ENCODE measurements at places on chromosomes 7 and 10.

GRCh38 chr7:64643566-64643965 is 22.4 kb upstream of the ZNF107 start:
- no peak for DNase-seq

DNA sequence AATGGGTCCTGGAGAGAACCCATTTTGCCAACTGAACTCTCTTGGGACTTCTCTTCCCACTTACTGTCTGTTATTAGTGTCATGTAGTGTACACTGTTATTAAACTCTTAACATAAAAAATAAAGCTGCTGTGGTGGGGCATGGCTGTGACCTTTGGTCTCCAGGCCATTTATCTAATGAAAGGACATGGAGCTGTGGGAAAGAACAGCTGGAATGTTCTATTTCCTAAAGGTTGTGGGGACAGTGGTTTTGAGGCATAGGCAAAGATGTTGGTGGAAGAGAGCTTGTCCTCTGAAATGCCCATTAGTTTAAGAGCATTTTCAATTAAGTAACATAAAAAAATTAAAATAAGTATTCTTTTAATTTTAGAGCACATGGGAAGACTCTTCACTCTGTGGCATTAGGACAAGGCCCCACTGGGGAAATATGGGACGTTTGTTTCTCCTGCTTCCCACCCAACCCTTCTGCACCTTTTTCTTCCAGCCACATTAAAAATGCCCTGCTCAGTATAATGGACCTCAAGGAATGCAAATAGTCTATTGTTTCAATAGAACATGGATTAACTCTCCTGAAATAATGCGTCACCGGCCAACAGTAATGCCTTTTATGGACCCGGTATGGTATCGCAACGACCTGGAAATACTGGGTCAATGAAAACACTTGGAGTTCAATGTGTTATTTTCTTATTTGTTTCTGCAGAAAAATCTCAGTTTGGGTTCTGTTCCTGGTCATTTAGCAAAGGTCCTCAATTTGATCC is 149.6 kb downstream of the BUB3 start:
- no peak for DNase-seq

DNA sequence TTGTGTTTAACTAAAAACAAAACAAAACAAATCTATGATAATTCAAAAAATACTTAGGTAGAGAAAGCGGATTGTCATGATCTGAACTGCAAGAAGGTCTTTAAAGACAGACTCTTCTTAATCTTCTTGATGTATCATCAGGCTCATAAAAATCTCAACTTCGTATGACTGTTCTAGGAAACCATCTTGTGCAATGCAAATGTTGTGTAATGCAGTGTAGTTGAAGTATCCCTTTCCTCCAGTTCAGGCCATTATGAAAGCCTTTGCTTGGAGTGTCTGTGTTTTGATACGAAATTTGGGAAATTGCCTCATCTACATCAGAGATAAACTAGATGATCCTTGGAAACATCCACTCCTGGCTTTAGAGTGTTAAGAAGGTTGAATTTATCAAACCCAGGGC is 30.9 kb downstream of the CDK1 start:
- DNase-seq: no peak

DNA sequence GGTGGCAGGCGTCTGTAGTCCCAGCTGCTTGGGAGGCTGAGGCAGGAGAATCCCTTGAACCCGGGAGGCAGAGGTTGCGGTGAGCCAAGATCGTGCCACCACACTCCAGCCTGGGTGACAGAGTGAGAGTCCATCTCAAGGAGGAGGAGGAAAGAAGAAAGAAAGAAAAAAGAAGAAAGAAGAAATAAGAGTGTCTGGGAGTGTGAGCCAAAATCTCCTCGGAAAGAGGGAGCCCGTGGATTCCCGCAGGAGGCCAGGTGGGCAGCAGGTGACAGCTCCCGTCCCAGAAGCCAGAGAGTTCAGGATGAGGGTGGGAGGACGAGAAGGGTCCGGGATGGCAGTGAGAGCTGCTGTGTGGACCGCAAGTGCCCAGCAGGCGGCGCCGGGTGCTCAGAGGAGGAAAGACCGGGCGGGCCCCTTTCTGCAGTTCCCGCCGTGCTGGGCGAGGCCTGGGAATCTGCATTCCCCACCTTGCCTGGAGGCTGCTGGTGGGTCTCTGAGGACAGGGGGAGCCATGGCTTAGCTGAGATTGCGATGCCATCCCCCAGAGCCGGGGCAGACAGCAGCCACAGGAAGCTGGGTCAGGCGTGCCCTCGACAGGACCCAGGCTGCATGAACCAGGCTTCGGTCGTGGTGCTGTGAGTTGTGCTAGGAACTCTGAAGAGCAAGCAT is 17.1 kb upstream of the AMZ1 start:
- peak; percentile 67 for DNase-seq

DNA sequence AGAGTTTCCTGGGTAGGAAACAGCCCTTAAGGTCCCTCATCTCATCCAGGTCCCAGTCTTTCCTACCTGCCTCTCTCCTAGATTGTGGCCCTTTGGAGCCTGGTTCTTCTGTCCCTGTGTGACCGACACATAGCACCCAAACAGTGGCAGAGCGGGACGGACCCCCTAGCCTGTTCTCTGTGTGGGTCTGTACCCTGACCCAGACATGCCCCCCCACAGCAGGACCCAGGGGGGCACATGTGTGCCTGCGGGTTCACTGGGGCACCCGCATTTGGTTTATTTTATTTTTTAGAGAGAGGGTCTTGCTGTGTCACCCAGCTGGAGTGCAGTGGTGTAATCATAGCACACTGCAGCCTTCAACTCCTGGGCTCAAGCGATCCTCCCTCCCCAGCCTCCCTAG is 11.5 kb downstream of the LIMK1 start:
- no peak for DNase-seq

DNA sequence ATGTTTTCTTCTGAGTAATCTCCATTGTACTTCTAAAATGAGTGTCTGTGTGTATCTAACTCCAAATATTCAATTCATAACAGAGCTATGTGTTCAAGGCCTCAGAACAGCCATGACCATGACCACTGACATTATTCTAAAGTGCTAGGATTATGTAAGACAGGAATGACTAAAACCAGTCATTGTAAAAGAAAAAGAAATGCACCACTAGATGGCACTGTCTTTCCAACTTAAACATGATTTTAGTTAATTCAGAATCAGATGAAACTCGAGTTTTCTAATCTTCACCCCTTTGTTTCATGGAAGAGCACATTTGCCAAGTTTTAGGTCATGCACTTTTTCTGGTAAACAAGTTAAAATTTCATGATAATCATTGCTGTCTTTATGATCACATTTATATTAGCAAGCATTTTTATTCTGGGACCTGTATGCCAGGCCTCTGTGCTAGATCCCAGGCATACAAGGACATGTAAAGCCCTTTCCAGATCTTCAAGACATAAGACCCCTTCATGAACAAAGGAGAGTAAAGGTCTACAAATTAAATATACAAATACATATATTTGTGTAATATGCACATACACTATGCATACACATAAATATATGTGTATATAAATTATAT is 26.1 kb upstream of the RSU1 start:
- no peak for DNase-seq

- DNase-seq: no peak
Measured at GRCh38 chr7:35781200-35781701, 19.6 kb upstream of the SEPTIN7 start.

DNA sequence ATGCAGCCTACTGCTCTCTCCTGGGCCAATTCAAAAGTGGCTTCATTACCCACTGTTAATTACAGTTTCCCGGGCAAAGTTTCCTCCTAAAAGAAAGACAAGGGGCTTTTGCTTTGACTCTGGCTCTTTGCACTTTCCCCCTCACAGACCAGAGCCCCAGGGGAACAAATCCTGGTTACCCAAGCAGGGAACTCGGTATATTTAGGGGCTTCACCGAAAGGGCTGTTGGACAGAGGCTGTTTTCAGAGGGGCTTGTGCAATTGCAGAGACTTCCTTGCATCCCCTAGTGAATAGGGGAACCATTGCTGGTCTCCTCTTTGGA is 7.0 kb downstream of the CPA1 start:
- no peak for DNase-seq

DNA sequence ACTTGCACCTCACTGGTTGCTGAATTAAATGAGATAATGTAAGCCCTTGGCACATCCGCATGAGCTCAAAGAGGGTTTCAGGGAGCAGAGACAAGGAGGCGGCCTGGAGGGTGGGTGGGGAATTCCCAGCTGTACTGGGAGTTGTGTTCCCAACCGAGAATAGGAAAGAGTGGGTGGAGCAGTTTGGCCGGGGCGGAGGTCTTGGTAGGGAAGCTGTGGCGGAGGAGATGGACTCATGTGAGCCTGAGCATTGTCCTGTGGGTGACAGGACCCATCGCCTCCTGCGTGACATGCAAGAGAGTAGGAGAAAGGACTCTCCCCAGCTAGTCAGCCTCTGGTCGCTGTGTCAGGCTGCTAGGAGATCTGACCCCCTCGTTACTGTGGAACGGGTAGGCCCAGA is 41.0 kb upstream of the SAMD8 start:
- no peak for DNase-seq

DNA sequence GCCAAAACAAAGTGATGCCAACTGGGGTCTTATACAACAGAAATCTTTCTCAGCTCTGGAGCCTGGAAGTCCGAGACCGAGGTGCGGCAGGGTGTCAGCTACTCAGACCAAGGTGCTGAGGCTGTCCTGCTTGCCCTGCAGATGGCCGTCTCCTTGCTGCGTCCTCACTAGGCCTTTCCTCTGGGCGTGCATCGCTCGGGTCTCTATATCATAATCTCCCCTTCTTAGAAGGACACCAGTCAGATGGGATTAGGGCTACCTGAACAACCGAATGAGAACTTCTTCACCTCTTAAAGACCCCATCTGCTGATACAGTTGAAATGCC is 244.7 kb downstream of the EBF3 start:
- DNase-seq: no peak

GRCh38 chr10:60377955-60378354 is 11.7 kb downstream of the ANK3 start:
- no peak for DNase-seq

GRCh38 chr10:98892523-98892922 is 343.1 kb downstream of the HPSE2 start:
- DNase-seq: no peak

- DNase-seq: no peak
Measured at GRCh38 chr10:95297402-95297801, 6.6 kb upstream of the PDLIM1 start.

DNA sequence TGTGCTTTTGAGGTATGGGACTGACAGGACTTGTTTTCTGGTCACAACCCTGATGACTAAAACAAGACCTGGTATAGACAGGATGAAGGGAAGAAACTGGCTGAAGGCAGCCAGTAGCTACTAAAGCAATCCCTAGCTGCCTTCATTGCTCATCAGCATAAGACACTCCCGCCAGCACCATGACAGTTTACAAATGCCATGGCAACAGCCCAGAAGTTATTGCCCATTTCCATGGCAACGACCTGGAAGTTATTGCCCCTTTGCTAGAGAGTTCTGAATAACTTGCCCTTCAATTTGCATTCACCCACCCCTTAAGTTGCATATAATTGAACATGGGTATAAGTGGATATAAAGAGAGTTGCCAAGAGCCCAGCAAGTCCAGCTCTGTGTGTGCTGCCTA is 169.6 kb upstream of the FAM171A1 start:
- no peak for DNase-seq

DNA sequence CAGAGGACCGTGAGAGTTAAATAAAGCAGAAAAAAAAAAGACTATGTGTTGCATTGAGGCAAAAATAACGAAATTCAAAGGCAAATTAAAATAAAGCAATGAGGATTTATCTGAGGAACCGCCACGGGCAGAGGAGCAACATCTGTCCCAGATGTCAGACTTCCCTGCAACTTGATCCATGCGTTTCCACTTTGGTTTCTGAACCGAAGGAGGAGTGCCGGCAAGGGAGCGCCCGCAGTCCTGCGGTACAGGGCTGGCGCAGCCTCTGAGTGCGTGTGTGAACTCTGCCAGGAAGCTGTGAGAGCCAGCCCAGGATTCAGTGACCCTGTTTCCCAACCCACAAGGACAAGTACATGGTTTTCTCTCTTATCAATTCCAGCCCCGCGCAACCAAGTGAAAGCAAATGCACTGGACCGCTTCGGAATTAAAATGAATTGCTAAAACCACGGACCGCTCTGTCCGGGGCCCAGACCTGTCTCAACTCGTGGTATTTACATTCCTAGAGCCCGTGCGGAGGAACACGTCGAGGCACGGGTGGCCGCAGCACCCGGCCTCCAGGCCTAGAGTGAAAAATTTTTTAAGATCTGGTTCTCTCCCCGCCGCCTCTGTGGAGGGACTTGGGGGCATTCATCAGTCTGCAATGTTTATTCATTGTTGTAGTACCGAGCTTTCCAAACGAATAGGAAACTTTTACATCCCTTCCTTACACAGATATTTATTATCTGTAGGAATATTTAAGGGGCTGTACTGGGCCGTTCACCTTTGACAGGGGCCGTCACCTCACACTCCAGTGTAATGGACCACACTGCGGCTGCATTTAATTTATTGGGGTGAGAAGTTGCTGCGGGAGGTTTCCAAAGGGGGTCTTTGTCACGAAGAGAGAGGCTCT is 291.5 kb upstream of the NFE2L3 start:
- DNase-seq: no peak

- no peak for DNase-seq
Measured at GRCh38 chr10:59805014-59805413, 51.8 kb upstream of the MRLN start.

DNA sequence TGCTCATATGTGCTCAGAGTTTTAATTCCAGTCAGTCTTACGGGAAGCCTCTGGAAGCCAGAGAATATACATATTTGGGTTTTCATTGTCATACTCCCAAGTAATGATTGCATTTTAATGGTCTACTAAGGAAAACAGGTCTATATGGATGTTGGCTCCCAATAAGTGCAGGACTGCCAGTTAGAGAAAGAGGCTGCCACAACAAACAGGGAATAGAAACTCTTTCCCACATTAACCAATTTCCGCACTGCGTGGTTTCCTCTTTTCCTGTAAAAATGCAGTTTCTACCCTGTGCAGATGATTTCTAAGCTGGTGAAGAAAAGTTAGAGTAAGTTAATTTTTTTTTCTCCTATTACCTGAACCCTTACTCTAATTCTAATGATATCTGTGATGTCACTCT is 78.2 kb downstream of the CCSER2 start:
- no peak for DNase-seq

DNA sequence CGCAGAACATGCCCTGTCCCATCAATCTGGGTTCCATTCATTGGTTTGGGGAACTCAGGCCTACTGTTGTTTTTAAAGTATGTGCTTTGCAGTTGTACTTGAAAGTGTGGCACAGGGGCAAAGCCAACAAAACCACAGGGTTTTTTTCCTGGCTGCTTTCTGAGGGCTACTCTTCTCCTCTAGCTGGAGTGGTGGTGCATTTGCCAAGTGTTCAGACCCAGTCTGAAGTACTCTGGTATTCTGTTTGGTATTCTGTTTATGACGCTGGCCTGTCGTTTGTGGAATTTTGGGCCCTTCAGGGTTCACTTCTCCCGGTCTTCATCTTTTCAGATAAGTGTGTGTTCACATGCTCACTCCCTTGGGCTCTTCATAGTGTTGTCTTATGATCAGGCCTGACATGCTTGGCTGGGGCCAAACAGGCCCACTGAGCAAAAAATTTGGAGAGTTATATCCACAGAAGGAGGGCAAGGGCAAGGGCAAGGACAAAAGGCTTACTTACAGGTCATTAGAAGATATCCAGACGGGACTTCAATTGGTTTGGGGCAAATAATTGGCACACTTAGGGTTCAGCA is 26.3 kb downstream of the SLC26A4 start:
- no peak for DNase-seq

Measured in activated gamma-delta T cell treated with Interleukin-2 at 50 U/mL for 16 hours (primary cell).